ENCODE measurements at places on chromosomes 11 and 22.

GRCh38 chr11:82082976-82083375 is 650.7 kb downstream of the FAM181B start:
- DNase-seq = no peak

DNA sequence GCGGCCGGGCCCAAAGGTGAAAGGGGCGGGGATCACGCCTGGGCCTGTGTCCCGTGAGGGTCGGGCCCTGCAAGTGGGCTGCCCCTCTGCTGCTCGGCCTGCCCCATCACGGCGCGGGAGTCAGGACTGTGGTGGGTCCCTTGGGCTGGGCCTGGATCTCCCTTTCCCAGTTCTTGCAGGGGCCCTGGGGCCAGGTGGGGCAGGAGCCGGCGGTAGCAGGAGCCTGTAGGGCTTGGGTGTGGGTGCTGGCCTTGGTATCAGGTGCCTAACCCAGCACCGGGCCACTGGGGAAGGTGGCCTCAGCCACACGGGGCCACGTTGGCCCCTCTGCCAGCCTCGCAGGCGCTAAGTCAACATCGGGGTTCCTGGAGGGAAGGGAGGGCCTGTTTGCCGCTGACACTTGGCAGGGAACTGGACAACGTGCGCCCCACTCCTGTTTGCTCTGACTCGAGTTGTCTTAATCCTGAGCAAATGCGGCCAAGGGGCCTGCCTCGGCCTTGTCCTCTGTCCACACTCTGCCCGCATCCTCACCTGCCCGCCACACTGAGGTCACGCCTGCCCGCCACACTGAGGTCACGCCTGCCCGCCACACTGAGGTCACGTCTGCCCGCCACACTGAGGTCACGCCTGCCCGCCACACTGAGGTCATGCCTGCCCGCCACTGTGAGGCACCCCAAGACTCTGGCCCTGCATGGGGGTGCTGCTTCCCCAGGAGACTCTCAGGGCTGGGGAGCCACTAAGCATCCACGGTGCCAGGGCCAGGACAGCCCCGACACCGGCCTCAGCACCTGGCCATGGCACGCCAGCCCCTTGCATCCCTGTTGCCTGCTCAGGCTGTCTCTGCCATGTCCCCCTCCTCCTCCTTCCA is 14.2 kb upstream of the MUC5B start:
- no peak for DNase-seq

- no peak for DNase-seq
Observed at GRCh38 chr11:1913271-1914060, 6.0 kb upstream of the TNNT3 start.

- no peak for DNase-seq
Observed at GRCh38 chr11:59088162-59088561, 2.1 kb downstream of the GLYATL1B start.

GRCh38 chr11:107791343-107792048 is 67.1 kb downstream of the SLC35F2 start:
- DNase-seq = no peak

- DNase-seq = no peak
Observed at GRCh38 chr11:88535266-88535665, 197.7 kb upstream of the CTSC start.

- DNase-seq = peak; percentile 18
Observed at GRCh38 chr11:37505406-37505805, 907.4 kb upstream of the RAG2 start.

- no peak for DNase-seq
Observed at GRCh38 chr22:22815397-22816170, 72.0 kb upstream of the IGLL5 start.

DNA sequence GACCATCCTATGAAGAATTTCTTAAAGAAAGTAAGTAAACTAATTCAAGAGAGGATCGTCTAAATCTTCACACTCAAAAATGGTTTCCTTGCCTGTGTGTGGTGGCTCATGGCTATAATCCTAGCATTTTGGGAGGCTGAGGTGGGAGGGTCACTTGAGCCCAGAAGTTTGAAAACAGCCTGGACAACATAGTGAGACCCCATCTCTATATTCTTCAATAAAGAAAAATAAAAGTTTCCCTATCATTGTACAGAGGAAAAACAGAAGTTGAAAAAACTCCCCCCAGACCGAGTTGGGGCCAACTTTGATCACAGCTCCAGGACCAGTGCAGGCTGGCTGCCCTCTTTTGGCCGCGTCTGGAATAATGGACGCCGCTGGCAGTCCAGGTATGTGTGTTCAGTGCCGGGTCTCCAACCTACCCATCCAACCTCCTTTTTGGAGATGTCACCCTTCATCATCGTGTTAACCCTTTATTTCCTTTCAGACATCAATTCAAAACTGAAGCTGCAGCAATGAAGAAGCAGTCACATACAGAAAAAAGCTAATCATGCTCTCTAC is 3.0 kb downstream of the RPS25 start:
- DNase-seq = no peak

DNA sequence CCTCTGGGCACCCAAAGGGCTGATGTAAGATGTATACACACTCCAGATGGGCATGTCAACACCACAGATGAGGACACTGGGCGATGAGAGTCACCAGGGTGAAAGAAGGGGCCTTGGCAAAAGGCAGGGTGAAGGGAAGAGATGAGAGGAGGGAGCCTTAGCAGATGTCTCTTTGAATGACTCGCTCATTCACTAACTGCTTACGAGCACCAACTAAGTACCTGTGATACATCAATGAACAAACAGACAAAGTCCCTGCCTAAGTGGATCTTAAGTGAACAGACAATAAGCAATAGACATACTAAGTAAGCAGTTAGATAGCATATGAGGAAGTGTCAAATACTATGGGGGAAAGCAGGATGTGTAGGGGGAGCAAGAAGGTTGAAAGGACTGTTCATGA is 7.5 kb downstream of the ME3 start:
- DNase-seq = no peak

GRCh38 chr22:27270818-27271510 is 530.6 kb downstream of the MN1 start:
- no peak for DNase-seq

- no peak for DNase-seq
Observed at GRCh38 chr11:102416976-102417375, 35.6 kb downstream of the TMEM123 start.

GRCh38 chr11:94170953-94171352 is 42.3 kb downstream of the PANX1 start:
- DNase-seq = no peak

DNA sequence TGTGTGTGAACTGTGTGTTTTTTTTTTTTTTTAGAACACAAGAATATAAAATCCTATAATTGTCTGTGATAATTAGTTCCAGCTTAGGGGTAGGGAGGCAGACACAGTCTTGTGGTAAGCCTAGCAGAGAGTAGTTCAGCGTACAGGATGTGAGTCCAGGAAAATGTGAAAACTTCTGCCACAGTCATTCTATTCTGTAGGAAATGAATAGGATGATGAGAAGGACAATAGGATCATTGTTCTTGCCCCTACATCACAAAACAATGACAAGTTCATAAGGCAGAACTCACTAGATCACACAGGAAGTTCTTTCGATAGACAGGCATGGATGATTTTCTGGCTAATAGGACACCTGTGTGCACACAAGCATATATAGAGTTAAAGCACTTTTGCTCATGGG is 132.2 kb downstream of the NAV2 start:
- no peak for DNase-seq

DNA sequence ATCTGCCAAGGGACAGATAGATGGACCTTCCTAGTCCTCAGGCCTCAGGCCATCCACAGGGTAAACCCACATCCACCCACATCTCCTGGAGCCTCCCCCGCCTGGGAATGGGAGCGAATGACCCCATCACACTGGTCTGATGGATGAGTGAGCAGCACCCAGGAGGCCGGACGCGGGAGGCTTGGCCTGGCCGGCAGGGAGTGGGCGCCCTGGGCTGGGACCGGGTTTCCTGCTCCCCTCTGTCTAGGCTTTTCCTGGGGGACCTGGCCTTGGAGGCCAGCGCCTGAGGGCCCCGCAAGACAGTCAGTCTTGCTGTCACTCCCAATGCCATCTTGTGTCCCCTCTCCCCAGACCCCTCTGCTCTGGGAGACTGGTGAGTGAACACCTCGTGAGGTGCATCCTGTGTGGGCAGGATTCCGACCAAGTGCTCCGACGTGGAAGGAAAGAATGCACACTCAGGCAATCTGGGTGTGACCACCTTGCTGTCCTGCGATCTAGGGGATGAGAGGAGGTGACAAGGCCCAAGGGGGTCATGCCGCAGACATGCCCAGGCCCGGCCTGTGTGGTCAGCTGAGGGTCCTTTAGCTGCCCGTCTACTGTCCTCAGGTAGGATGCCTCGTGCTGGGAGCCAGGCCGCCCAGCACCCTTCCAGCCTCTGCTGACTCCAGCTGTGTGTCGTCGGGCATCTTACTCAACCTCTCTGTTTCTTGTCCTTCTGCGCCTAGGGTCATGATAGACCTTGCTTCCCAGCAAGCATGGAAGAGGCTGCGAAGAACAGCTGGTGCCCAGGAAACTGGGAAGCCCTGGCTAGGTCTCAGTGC is 26.5 kb upstream of the WNT7B start:
- peak; percentile 89 for DNase-seq

DNA sequence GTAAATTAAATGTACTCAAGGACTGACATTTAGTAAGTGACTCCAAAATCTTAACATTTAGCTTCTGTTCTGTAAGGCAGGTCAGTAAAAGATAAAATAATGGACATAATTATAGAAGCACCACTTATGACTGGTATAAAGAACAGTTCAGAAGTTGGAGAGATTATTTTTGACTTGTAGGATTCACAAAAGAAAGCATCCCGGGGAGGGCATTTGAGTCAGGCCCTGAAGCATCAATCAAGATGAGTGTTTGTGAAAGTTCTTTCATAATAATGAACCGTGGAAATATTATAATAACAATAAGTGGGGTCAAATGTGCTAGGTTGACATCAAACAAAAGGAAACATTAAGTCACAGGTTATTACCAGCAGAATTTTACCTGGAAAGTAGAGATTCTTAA is 201.9 kb downstream of the DDX10 start:
- no peak for DNase-seq

DNA sequence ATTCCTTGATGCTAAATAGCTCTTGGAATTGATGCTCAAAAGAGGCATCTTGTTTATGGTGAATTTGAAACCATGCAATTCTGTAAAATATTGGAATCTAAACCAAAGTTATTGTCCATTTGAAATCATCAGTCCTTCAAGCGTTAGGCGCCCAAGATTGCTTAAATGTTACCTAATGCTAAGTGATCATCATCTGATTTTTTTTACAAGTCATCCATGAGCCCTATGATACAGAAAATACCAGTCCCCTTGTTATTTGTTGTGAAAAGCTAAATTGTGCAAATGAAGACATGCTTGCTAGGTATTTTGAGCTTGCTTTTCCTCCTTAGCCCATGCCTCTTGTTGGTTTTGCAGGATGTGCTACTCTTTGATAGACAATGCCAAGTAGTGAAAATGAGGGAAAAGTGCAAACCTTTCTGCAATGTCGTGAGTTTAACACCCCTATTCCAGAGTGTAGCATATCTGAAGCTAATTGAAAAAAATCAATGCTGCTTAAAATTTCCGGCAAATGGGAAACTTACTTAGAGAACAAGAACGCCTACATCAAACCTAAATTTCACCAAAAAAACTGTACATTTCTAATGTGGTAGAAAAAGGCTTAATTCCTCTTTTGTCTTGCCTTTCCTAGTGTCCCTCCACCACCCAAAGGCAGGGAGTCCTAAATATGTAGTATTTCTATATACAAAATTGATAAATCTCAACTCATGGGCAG is 1.9 kb downstream of the GRK3 start:
- no peak for DNase-seq

GRCh38 chr11:45652781-45653180 is 12.6 kb downstream of the CHST1 start:
- DNase-seq = no peak

GRCh38 chr11:84857746-84858145 is 769.4 kb downstream of the DLG2 start:
- DNase-seq = peak; percentile 29

GRCh38 chr22:23305321-23305910 is 125.1 kb downstream of the BCR start:
- DNase-seq = peak; percentile 39

- DNase-seq = no peak
Observed at GRCh38 chr11:15805726-15806125, 550.6 kb downstream of the SOX6 start.

DNA sequence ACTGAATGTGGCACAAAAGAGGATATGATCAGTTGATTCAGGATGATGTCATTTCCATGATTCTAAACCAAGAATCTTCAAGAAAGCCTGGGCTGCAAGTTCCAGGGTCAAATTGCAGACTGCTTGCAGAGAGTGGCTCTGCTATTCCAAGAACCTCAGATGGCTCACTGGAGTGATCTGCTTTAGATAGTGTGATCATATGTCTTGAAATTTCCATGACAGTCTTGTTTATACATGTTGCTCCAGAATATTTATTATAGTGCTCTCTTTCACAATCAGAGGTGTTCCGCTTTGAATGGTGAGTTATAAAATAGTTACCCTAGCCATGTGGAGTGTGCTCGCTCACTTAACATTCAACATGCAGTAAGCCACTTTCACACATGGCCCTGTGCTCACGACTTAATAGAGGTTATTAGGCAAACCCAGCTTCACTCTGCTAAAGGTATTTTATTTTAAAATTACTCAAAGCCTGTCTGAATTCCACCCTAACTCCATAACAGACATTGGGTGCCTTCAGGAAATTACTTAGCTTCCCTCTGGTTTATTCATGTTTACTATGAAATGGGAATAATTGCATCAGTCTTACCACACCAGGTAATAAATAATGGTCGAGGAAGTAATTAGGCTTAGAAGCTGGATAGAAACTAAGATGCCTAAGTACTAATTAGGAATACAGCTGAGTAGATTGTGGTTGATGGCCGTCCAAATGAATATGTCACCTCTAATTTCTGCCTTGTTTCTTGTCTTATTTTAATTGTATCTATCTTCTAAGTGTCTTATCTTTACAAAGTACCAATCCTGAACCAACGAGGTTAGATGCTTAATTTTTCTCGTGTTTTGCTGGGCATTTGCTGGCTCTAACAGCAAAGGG is 187.9 kb downstream of the ETS1 start:
- peak; percentile 8 for DNase-seq

- no peak for DNase-seq
Observed at GRCh38 chr11:107359701-107360100, 97.9 kb downstream of the CWF19L2 start.

Measured in RCC 7860 (cell line).